SK-MEL-5 (cell line): ENCODE measurements at places on chromosomes 16 and 17. TPM values are rescaled to one million over a fixed set of nuclear protein-coding genes. Genes with fewer than 3 reads are reported as not detected.

GRCh38 chr17:17322516-17323510, 19.6 kb downstream of the NT5M start:
- no peak for DNase-seq

NLGN2 gene
- 0.55 and 1.7 TPM in 2 replicates for total RNA-seq

DNA sequence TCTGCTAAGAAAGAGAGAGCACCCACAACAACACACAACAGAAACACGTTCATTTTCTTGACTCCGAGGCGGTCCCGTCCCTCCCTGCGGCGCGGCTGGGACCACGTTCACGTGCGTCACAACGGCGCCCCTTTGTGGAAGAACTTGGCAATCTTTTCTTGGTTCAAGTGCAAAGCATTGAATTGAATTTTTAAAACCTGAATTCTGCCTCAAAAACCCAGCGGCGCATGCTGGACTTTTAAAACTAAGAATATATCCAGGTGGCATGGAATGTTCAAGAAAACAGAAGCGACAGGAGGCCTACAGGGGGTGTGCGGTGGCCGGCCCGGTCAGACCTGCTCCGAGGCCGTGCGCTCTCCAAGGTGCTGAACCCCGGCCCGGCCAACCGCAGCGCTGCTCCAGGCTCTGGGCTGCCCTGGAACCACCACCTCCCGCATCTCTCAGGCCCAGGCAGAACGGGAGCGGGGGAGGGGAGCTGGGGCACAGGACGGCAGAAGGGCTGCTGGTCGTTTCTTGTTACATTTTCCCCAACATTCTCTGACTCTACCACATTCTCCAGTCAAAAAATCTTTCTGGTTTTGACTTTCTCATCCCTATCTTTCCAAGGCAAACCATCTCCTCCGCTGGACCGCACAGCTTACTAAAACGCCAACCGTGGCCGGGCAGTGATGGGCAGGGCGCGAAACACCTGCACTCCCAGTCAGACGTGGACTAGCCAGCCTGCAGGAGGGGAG, 3.4 kb upstream of the HEXD start:
- peak; percentile 65 for DNase-seq

SLC16A5 gene
- 0.19 TPM in 1 of 2 replicates, not detected in the other for total RNA-seq

DNA sequence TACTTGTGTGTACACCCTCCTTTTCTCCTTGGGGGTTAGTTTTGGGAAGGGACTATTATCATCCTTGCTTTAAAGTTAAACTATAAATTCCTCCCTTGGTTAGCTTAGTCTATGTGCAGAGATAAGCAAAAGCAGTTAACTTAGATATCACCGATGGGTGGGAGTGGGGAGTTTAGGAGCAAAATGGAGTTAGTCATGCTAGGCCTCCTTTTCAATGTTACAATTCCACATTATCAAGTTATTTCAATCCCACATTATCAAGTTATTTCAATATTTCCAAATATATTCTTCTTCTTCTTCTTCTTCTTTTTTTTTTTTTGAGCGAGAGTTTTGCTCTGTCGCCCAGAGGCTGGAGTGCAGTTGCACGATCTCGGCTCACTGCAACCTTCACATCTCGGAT, 1.7 kb upstream of the BCAS3 start:
- no peak for DNase-seq

TNFSF12 gene
- total RNA-seq: 0.88 and 1.2 TPM in 2 replicates

DNA sequence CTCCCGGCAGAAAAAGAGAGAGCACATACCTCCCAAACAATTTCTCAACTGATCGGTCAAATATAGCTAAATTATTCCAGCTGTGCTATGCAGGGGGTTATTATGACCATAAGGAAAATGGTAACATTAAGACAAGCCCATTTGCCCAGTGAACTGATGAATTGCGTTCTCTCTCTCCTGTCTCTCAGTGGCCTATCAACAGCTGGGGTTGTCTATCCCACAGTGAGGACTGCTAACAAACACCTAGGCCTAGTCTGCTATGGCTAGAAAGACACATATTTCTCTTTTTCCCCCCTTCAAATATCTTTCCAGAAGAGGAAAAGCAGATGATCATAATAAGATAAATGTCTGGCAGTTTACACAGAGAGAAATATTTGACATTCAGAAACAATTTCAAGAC, 263.8 kb upstream of the ELAC2 start:
- DNase-seq: no peak

GRCh38 chr17:78330570-78331224, 29.2 kb downstream of the SOCS3 start:
- no peak for DNase-seq

GRCh38 chr17:76081295-76082210, 2.6 kb downstream of the ZACN start:
- no peak for DNase-seq

- no peak for DNase-seq
These were observed 424 bp upstream of the NUBP1 start for GRCh38 chr16:10743227-10743609.
